Lower lobe of right lung (tissue), 2 donors: ENCODE measurements at places on chromosomes 1 and 21.

DNA sequence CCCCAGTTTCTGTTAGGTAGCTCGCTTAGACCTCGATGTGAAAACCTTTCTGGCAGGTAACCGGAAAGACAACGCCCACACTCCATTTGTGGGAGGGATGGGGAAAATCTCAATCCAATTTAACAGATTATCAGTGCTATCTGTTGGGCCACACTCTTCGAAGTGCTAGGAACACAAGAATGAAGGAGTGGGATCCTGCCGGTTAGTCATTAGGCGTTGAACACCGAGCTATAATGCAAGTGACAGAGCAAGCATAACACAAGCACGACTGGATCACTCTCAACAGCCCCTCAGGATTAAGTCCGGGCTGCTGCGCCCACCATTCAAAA, 531 bp downstream of the SNIP1 start:
- no peak for DNase-seq

GRCh38 chr21:22342889-22343288, 1344.7 kb downstream of the NCAM2 start:
- DNase-seq = no peak

GRCh38 chr1:41404308-41404761, 43.1 kb downstream of the FOXO6 start:
- no peak for DNase-seq

- no peak for DNase-seq
Observed at GRCh38 chr1:4970532-4970931, 316.1 kb downstream of the AJAP1 start.

DNA sequence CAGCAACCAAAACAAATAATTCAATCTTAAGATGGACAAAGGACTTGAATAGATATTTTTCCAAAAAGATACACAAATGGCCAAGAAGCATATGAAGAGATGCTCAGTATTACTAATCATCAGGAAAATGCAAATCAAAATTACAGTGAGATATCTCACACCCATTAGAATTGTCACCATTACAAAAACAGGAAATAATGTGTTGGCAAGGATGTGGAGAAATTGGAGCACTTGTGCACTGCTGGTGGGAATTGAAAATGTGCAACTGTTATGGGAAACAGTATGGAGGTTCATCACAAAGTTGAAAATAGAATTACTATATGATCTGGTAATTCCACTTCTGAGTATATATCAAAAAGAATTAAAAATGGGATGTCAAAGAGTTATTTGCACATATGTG, 83.2 kb downstream of the SH3GLB1 start:
- no peak for DNase-seq
